ENCODE measurements at places on chromosomes 1 and 21. TPM values are rescaled to one million over a fixed set of nuclear protein-coding genes. Genes with fewer than 3 reads are reported as not detected.

CLCA4 gene
- total RNA-seq: not detected

GRCh38 chr1:64097859-64098258 is 105.6 kb upstream of the UBE2U start:
- DNase-seq: no peak

- DNase-seq: no peak
Measured at GRCh38 chr1:55420026-55420425, 204.9 kb upstream of the USP24 start.

LORICRIN gene
- total RNA-seq: not detected

CHAF1B gene
- total RNA-seq: 23.1 TPM

DNA sequence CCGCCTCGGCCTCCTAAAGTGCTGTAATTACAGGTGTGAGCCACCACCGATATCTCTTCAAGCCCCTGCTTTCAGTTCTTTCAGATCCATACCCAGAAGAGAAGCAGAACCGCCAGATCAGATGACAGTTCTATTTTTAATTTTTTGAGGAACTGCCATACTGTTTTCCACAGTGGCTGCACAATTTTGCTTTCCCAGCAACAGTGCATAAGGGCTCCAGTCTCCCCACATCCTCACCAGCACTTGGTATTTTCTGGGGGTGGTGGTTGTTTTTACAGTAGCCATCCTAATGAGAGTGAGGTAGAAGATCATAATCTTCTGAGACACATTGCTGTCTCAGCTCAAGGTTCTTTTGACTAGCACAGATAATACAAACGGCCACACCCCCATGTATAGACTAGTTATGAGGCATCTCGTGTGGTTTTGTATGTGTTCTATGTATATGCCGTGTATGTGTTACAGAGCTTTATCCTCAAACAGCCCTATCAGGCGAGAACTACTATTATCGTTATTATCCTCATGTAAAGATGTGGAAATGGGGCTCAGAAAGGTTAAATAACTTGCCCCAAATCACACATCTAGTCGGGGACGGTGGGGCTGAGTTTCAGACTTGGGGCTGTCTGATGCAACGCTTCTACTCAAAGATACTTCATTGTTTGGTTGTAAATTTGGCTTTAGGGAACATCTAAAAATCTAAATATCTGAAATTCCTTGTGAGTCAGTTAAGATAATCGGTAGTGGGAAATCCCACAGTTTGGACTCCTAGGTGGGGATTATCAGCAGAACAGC is 12.0 kb downstream of the FHAD1 start:
- no peak for DNase-seq

GRCh38 chr1:37822906-37823815 is 15.2 kb upstream of the YRDC start:
- no peak for DNase-seq

DNA sequence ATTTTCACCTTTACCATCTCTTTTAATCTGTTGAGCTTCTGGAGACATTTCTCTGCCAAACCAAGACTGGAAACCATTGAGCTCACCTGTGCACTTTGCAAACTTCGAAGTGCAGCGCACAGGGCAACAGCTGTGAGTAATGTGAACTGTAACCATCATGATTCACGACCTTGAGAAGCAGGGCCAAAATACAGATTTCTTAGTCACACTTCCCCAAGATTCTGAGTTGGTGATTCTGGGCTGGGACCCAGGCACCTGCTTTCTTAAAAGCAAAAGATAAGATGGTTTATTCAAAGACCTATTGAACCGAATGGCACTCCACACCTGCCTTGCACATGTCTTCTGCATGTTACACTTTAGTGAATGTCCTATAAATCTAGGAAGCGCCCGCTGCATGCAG is 10.2 kb downstream of the AGTRAP start:
- DNase-seq: no peak

DNA sequence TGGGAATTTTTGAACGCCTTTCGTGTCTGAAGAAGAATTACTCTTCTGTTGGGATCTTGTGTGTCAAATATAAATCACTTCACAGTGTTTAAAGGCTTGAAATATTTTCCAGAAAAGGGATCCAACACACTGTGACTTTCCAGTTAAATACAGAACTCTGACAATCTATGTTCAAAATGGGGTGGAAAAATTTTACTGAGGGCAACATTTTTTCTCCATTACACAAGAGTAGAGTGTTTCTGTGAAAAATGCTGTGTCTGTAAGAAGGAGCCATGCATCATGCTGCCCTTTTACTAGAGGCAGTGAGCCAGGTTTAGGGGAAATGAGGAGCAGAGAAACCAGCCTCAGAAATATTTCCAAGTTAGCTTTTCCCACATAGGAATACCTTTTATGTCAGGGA is 86.5 kb downstream of the VPS13D start:
- no peak for DNase-seq

DNA sequence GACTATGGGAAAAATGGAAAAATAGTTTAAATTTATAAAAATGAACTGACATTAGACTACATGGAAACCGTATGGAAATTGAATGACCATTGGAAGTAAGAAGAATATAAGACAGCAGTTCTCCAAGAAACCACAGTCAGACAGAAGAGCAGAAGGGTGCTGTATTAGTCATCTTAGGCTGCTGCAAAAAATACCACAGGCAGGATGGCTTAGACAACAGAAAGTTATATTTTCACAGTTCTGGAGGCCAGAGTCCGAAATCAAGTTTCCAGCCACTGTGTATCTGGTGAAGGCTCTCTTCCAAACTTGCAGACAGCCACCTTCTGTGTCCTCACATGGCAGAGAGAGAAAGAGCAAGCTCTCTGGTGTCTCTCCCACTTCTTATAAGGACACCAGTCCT is 175.2 kb downstream of the DSCAM start:
- no peak for DNase-seq

DNA sequence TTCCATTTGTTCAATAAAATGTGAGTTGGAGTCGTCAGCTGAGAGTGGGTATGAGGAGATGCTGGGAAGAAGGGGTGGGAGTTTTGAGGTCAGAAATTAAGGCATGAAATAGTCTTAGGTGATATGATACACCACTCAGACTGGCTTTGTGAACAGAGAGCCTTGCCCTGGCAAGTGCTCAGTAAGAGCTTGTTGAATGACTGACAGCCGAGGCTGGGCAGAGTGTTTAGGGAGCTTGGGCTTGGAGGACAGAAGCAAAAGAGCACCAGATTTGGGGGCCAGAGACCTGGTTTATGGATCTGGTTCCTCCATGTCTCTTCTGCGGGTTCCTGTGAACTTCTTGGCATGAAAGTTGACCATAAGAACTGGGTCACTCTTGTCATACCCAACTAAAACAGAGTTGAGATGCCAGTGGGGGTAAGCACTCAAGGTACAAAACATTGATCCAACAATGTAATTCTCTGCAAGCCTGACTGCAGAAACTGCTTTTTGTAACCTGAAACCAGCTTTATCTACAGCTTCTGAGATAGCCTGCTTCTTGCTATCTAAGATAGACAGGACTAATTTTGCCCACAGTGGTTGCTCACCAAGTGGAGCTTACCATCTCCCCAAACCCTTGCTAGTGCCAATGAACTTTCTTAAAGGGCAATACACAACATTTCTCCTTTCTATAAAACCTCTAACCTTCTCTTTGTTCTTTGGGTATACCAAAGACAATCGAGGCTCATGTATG is 126.4 kb downstream of the TENT5C start:
- DNase-seq: no peak

DNA sequence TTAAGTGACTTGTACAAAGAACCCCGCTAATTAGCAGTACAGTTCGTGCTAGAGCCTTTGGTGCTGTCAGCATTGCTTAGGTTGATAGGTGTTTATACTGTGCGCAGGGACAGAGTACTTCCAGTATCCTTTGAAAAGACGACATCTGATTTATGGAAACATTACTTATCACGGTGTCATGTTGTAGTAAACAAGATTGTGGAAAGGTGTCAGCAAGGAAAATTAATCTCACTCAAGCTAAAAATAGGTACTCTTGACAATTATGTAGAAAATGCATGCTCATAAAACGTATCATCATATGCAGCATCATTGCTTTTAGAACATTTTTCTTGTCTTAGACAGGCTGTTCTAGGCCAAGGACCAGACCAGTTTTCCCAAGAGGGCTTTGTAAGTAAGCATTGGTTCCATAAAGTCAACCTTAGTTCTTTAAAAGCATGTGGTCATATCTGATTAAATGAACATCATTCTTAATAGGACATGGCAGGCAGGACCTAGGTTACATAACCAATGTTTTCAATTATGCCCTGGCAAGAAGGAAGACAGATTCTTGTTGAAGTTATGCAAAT is 33.0 kb downstream of the SH3BGR start:
- DNase-seq: no peak

DNA sequence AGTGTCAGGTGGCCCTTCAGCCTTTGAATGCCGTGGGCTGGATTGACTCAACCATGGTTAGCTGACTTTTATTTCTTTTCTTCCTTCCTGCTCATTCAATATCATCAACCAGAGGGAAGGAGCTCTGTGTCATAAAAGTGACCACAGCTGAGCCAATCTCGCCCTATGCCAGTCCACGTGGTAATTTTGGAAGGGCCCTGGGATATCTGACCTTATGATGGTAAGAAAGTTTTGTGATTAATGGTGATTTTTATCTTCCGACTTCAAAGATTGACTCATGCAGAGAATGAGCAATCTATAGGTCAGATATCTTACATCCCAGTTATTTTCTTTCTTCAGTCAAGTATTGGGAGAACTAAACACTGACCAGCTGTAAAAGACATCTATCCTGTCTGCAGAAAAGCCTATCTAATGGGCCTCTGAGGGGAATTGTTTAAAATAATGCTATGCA is 170.3 kb downstream of the ZC3H11B start:
- DNase-seq: no peak

GJA8 gene
- not detected for total RNA-seq

GRCh38 chr1:27235827-27236226 is 1.4 kb downstream of the WDTC1 start:
- no peak for DNase-seq

DNA sequence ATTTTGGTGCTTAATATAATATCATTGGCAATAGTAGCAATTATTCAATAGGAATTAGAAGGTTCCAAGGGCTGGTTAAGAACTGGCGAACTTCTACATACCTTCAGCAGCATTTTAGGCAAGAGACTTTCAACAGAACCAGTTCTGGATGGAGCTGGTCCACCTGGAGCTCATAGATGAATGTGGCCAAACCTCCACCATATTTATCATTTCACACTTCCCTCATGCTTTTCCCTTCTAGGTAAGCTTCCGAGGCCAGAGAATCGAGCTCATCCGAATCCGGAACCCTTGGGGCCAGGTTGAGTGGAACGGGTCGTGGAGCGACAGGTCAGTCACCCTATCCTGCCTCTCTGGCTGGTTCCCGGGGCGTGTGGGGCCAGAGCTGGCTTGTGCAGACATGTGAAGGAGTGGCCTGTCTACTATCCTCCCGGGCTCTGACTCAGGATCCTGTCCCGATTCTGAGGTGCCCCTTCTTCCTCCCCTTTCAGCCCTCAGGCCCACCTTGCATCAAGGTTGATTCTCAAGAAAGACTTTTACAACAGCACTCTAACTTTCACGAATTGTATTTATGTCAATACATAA is 24.7 kb downstream of the CAPN9 start:
- no peak for DNase-seq

DMRTA2 gene
- total RNA-seq: not detected

CNR2 gene
- total RNA-seq: 2.0 TPM
